ENCODE measurements at places on chromosomes 1 and 21.
A peak's percentile ranks its signal among the peaks of the same experiment; 100 is the strongest.

DNA sequence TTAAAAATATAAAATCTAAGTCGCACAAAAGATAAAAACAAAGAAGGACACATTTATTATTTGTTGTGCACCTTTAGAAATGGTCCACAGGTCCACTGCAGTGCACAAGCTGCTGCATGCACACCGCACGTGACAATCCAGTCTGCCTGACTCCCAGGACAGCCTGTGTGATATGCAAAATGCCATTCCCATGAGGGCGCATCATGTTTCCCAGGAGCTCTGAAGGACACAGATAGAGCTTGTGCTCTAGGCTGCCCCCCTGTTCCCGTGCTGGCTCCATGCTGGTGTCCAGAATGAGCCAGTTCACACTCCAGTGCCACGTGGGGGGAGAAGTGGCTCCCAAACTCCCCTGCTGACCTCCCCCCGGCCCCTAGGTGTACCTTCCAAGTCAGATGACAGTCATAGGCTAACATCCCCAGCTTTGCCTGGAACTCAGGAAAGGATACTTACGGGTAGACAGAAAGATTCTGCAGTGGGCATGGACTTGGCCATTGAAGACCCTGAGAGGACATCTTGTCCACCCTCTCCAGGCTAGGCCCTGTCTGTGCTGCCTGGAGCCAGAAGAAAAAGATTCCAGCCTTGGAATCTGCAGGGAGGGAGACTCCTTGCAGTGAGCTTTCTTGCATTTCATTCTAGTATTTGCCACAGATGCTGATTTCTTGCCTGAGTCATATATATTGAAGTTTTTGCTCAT, 26.3 kb downstream of the RAB7B start:
- no peak for DNase-seq

- no peak for DNase-seq
These were observed 221.2 kb upstream of the SAMSN1 start for GRCh38 chr21:14767192-14767852.

- DNase-seq, result no peak
These were observed 3.9 kb upstream of the IL10 start for GRCh38 chr1:206776229-206776628.

DNA sequence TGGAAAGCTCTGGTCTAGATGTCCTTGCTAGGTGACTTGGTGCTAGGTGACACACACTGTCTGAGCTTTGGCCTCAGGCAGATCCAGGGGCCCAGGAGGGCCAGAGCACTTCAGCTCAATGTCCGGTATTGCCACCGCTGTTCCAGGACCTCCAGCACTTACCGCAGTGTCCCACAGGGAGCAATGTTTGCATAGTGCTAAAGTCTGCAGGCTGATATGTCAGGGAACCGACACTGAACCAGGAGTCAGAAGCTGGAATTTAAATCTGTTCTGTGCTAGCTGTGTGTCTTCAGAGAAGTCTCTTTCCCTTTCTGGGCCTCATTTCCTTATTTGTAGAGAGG, 19.3 kb downstream of the DHCR24 start:
- DNase-seq, result no peak

- DNase-seq, result no peak
These were observed 385.0 kb downstream of the SMYD3 start for GRCh38 chr1:246122071-246122470.

DNA sequence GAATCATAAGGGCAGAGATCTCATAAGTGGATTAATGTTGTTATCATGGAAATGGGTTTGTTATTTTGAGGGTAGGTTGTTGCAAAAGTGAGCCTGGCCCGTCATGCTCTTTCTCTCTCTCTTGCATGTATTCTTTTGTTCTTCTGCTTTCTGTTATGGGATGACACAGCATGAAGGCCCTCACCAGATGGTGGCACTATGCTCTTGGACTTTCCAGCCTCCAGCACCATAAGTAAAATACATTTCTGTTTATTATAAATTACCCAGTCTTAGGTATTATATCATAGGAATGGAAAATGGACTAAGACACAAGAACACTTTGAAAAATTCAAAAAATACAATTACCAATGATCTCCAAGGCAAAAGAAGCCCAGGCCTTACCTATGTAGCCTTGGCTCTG, 676.1 kb downstream of the PTPRU start:
- DNase-seq, result peak; percentile 12

DNA sequence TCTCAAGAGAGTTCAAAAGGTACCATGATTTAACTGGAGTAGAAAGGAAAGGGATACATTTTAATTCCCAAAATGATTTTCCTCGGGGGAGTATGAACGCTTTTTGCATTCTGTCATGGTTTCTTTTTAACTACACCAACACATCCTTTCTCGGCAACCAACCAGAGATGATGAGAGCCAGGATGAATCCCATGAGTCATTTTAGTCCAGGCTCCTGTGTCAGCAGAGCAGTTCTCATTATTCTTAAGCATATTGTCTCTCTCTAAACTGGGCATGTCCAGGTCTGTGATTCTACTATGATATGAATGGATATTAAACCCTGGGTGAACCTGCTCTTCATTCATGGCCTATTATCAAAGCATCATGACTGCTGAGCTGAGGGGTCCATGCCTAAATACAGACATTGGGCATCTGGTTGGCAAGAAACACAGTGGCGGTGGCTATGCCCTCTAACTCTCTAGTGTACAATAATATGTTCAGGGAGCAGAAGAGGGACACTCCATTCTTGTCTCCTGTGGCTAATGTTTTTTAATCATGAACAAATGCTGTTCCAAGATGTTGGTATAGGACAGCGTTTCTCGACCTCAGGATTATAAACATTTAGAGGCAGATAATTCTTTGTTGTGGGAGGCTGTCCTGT, 124.3 kb upstream of the ESRRG start:
- DNase-seq, result no peak
